ENCODE measurements at places on chromosomes 3 and 15.

DNA sequence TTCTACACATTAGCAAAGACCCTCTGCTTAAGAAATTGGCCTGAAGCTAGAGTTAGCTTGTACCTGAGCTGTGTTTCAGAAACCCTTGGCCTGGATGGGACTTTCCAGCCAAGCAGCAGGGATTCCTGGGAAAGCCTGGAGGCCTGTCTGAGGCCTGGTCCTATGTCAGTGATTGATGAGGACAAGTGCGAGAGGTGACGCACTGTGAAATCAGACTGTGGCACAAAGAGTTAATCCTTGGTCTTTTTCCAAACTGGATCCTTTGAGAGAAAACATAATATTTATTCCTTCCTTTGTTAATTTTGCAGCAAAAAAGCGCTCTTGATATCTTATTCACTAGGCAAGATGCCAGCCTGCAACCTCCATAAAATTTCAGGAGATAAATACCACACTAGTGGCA is 225.0 kb upstream of the ATP11B start:
- DNase-seq, result no peak

GRCh38 chr3:141782386-141782932 is 19.3 kb downstream of the GRK7 start:
- DNase-seq, result no peak

- DNase-seq, result no peak
Measured at GRCh38 chr3:50345586-50346234, at the start of gene ZMYND10. Gene ZMYND10, minus strand, starts transcription at chr3:50345732. Its CDS starts 153 bp downstream, at chr3:50345579.

DNA sequence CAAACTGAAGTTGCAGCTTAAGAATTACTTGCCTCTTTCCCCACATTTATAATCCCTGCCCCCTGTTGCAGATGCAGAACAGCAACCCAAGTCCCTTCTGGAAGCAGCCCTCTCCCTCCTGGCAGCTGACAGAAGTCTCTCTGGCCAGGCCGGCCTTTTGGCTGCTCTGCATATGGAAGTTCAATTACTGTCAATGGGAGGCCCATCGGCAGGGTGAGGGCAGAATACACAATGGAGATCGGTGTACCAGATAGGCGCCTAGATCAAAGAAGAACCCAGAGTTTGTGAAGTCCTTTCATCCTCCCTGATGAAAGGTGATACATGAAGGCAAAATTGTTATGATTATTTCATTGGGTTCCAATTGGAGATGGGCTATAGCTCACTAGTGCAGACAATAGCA is 327.9 kb upstream of the CTNNB1 start:
- DNase-seq, result no peak

Data from non-pigmented ciliary epithelial cell (primary cell).